ENCODE measurements at places on chromosomes 12 and 14. TPM values are rescaled to one million over a fixed set of nuclear protein-coding genes. Genes with fewer than 3 reads are reported as not detected.

- no peak for DNase-seq
Measured at GRCh38 chr12:80625051-80625450, 82.4 kb upstream of the MYF6 start.

DNA sequence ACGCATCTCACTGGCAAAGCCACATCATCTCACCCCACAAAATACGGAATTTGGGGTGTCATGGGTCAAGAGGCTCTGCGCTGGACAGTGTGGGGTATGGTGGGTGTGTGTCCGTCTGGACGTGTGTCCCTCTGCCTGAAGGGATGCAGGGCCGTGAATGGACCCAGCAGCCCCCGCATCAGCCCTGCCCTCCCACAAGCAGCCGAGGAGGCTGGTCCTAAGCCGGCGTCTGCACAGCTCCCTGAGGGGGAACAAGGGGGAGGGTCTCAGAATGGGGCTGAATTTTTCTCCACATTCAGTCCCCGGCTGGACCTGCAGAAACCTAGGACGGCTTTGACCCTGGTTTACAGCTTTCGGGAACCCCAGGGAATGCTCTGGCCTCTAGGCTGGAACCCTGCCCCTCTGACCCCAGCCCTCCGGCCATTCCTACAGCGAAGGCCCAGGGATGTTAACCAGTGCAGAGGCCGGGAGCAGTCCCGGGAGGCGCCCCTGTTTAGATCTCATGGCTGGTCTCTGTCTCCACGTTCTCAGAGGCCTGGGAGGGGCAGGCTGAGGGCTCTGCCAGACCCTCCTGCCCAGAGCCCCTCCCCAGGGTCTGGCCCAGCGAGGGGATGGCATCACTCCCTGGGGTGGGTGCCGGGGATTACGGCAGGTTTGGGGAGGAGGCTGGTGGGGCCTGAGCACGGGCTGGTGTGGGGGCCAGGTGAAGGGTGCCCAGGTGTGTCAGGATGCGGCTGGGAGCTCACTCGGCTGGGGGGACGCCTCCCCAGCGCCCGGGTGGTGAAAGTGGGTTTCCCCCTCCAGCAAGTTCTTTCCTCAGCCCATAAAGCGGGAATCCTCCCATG lies 156.5 kb upstream of the C14orf180 start:
- DNase-seq: no peak

- DNase-seq: no peak
Measured at GRCh38 chr14:95465358-95465757, 51.1 kb downstream of the SYNE3 start.

DNA sequence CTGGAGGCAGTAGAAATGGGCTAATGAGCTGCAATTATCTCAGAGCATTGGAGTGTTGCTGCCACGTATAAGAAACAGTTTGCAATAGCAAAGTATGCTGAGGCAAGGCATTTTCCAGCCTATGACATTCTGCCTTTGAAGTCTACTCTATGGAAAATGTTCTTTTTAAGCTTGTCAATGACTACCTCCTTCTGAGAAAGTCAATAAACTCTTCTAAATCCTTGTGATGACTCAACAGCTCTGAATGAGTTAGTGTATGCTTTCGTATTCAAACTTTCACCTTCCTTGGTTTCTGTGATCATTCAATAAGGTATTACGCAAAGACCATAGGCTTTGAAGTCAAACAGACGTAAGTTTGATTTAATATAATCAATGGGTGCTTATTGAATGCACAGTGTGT lies 111.2 kb downstream of the CAPZA3 start:
- DNase-seq: no peak

DNA sequence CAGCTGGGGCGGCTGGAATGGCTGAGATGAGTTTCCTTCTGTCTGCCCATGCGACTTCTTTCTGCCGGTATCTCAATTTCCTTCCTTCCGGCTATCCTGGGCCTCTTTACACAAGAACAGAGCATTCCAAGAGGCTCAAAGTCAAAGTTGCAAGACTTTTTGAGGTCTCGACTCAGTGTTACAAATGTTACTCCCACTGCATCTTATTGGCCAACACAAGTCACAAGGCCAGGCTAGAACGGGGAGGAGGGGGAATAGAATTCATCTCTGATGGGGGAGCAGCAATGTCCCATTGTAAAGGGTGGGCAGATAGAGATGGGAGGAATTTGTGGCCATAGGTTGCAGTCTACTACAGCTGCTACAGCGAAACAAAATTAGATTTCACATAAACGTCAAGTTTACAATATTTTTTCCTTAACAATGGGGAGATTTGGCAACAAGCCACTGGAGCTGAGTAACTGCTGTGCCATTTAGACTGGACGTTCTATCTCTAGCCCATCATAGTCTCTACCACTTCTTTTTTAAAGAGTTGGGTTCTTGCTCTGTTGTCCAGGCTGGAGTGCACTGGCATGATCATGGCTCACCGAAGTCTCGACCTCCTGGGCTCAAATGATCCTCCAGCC lies 9.5 kb upstream of the NYNRIN start:
- DNase-seq: peak; percentile 69

GRCh38 chr12:64744422-64745258 lies 14.6 kb downstream of the GNS start:
- DNase-seq: no peak

DNA sequence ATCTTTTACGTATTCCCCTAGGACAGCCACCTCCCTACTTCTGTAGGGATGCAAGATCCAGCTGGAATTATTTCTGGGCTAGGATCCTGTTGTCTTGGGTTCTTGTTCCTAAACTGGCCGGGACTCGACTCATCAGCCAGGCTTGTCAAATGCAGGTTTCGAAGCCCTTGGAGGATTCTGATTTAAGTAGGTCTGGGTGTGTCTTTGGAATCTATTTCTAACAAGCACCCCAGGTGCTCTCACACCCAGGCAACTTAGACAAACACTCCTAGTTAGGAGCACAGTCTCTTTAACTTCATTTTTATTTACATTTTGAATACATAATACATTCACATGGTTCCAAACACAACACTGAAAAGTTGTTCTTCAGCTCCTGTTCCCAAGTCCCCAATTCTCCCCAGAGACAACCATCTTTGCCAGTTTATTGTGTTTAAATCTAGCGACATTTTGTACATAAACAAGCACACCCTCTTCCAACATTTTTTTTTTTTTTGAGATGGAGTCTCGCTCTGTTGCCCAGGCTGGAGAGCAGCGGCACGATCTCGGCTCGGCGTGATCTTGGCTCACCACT lies 20.9 kb downstream of the MORN3 start:
- no peak for DNase-seq

DNA sequence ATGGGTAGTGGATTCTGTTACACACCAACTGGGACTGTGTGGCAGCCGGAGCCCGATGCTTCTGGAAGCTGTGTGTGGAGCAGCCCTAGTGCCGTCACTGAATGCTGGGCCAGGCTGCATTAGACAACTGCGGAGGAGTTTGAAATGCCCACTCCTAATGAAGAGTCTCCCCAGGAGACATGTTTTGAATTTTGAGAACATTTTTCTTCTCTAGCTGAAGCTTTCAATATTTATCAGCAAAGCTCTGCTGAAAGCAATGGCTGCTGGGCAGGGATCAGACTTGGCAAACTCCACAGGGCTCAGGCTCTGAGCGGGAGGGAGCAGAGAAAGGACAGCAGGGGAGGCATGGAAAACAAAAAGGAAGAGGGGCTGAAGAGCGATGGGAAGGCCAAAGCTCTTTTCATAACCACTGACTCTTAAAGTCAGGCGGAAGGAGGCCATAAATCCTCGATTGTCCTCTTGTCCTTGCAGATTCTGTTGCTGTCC lies 189.1 kb downstream of the MON2 start:
- peak; percentile 19 for DNase-seq

The TCL1A gene
- total RNA-seq: 0.21 TPM

The RTL1 gene
- not detected for total RNA-seq

The ERBB3 gene
- 191 TPM for total RNA-seq

The C12orf50 gene
- 0.12 TPM for total RNA-seq

The VRK1 gene
- total RNA-seq: 21.8 TPM

The RPS26 gene
- 94.2 TPM for total RNA-seq

The BDKRB2 gene
- 2.1 TPM for total RNA-seq
